Activated CD8-positive, alpha-beta memory T cell treated with anti-CD3 and anti-CD28 coated beads for 24 hours (primary cell): ENCODE measurements at places on chromosomes 4 and X.
A peak's percentile ranks its signal among the peaks of the same experiment; 100 is the strongest.

DNA sequence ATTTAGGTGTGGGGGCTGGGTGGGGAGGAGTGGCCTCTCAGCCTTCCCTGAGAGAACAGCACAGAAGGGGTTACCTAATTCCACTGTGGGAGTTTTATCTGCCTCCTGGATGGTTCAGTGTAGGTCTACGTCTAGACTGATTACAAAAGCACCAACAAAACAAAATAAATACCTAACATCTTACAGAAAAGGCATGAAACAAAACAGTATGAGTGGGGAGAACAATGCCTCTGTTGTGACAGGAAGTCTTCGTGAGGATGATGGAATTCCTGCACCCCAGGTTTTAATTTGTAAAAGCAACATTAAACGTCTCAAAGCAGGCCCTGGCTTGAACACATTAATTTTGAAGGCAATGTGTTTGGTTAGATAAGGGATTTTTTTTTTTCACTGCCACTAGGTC, 112.1 kb upstream of the GPC4 start:
- DNase-seq, result no peak

- peak; percentile 80 for DNase-seq
Measured at GRCh38 chrX:102515975-102516941, at the start of gene TMSB15A. Gene TMSB15A (minus strand): TSS chrX:102516739.

DNA sequence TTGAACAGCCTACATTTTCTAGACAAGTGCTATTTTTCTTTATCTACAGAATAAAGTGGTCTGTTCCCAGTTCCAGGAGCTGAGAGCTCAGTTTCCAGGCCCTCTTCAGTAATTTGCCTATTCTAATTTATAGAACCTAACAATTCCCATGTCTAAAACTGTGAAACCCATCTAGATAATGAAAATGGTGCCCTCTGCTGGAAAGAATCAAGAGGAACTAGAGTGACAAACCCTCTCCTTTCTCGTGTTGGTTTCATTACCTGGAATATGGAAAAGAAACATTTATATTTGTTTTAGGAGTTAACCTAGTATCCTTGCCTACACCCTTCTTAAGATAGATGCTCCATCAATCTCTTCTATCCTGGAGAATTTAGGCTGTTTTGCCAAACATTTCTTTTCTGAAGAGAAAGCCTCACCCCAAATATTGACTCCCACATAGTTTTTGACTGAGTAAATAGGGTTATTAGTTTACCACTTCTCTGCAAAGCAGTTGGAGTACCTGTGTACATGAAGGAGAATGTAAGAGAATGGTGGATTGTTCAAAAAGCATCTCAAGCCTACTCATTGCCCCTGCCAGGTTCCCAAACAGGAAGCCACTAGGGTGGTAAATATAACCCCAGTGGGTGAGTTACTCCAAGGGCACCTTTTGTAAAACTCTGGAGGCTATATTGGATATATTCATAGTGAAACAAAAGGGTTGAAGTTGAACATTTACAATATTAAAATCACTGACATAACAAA, 121.6 kb downstream of the RASL11B start:
- DNase-seq, result no peak

DNA sequence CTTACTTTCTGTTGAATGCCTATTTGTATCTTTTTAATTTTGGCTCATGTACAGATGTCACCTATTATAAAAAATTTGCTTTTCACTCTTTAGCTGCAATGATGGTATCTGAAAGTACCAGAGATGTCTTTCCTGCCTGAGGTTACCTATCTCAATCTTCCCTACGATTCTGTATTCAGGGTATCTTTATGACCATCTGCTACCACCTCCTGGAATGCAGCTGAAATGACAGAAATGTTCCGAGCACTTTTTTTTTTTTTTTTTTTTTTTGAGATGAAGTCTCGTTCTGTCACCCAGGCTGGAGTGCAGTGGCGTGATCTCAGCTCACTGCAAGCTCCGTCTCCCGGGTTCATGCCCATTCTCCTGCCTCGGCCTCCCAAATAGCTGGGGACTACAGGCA, 136.4 kb downstream of the REPS2 start:
- no peak for DNase-seq

GRCh38 chrX:23380581-23380980, 45.9 kb downstream of the PTCHD1 start:
- DNase-seq, result no peak

GRCh38 chr4:61889117-61889516, 689.0 kb downstream of the ADGRL3 start:
- no peak for DNase-seq

DNA sequence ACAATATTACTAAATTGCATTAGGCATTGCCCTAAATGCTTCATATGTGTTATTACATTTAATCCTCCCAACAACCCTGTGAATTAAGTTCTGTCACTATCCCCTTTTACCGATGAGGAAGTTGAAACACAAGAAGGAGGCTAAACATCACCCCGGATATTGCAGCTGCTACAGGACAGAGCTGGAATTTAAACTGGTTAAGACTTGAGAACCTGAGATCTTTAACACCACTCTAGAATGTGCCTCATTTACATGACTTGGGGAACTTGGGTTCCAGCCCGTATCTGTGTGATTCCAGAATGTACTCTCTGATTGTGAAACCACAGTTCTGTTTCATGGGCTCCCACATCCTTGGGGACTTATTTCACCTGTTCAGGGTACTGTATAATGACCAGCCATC, 165.1 kb upstream of the PPARGC1A start:
- no peak for DNase-seq

DNA sequence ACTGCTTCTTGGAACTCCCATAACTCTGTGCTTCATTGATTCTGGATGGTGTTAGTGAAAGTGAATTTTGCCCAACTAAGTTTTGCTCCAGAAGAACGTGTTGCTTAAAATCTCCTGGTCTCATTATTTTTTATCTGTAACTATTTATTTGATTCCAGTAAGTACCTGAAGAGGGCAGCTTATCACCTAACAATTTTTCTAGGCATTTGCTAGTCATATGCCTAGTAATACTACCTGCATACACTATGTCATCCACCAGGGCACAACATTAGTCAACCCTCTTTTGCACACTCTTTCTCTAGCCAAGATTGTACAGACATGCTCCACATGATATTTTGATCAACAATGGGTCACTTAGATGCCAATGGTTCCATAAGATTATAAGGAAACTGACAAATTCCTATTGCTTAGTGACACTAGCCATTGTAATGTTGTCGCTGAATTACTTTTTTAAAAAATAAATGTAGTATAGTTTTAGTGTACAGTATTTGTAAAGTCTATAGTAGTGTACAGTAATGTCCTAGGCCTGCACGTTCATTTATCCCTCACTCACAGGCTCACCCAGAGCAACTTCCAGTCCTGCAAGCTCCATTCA, 499.9 kb upstream of the AADAT start:
- DNase-seq, result no peak

DNA sequence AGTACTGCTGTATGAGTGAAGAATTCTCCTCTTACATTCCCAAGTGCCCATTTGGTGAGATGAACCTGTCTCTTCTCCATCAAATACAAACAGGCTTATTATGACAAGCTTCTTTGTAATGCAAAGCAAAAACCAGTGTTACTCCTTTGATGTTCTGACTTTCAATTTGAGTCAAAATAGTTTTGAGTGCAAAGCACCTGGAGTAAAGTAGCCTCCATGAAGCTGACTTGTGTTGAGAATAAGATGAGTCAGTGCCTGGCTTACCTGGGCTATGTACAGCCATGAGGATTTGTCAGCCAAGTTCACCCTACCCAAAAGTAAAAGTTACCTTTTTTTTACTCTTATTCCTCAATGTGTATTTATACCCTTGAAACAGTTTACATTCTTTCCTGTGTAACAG, 132.5 kb upstream of the FMR1 start:
- no peak for DNase-seq

DNA sequence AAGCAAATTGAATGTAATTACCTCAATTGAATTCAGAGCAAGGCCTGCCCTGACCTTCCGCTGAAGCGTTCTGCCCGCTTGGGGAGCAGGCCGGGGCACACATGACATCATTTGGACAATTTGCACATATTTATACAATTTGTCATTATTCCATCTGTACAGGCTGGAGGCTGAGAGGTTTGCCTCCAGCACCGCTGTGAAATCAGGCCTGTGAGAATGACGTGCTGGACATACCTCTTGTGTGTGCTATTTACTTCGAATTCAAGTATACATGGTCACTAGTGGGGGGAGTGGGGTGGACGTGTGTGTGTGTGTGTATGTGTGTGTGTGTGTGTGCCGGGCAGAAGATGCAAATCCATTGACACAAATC, 285.6 kb downstream of the SHOX start:
- DNase-seq, result no peak

DNA sequence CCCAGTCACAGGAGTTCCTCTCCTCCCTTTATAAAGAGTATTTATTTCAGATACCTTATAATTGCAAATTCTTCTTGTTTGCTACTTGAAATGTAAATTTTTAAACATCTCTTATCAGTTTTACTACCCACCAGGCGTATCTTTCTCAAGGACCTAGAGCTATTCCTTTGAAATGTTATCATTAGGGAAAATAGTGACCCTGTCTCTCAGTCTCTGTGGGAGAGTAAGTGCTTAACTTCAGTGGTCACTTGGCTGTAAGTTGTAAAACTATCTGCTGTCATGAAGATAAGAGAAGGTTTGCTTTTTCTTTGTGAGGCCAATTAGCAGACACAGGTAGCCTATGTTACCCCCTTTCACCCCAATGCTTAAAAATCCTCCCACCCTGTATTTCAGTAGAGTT, 241.6 kb downstream of the TACR3 start:
- no peak for DNase-seq

DNA sequence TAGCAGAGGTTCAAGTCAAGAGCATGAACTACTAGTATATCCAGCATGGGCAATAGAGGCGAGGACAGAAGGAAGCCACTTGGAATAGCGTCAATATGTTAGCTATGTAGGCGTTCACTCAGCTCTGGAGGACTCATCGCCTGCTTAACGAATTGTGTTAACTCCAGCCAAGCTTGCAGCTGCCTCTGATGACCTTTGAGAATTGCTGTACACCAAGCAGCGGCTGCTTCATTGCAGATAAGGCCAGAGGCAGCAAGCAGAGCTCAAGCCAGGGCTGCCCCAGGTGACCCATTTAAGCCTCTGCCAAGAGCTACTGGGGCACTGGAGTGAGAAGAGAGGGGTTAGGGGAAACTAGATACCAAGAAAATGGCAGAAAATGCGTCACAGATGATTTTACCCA, 160.2 kb upstream of the IGFBP7 start:
- no peak for DNase-seq

- no peak for DNase-seq
Measured at GRCh38 chrX:149495573-149496071, 9.5 kb downstream of the IDS start.

GRCh38 chrX:125436855-125437254, 117.2 kb downstream of the TEX13C start:
- no peak for DNase-seq

GRCh38 chr4:40908702-40909362, 159.1 kb downstream of the NSUN7 start:
- DNase-seq, result peak; percentile 82

DNA sequence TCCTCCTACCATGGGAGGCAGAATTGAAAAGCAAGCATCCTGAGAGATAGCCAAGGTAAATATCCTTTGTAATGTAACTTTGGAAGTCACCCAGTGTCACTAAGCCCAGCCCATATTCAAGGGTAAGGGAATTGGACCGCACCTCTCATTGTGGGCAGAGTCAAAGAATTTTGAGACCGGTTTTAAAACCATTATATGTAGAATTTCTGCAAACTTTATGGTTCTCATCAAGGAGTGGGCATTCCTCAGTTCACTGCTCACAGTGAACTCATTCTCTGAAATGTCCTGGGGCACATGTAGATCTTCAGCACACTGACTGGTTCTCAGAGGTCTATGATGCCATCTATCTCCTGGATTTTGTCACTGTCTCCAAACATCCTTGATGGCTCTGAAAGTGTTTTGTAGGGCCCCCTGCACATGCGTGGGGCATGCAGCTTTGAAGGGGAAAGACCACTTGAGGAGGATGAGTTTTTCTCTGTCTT, 35.3 kb upstream of the CHRNA9 start:
- no peak for DNase-seq

GRCh38 chr4:1238676-1239000, 10.3 kb downstream of the CTBP1 start:
- DNase-seq, result no peak

- no peak for DNase-seq
Measured at GRCh38 chr4:90254357-90254756, 127.2 kb downstream of the CCSER1 start.

GRCh38 chr4:123581802-123582201, 185.2 kb downstream of the SPRY1 start:
- no peak for DNase-seq

GRCh38 chr4:118957722-118958445, 69.2 kb downstream of the SYNPO2 start:
- DNase-seq, result no peak
